ENCODE measurements at places on chromosomes 2 and 18. TPM values are rescaled to one million over a fixed set of nuclear protein-coding genes. Genes with fewer than 3 reads are reported as not detected.

Gene MC5R
- total RNA-seq = not detected

Gene GKN1
- not detected for total RNA-seq

Gene CD8A
- 0.72 TPM for total RNA-seq

Gene HOXD4
- total RNA-seq = 1.5 TPM

Gene ZNF519
- 11.6 TPM for total RNA-seq

Gene SPATA3
- not detected for total RNA-seq

Gene CXCR1
- 0.31 TPM for total RNA-seq

Gene TBR1
- not detected for total RNA-seq

Gene EDAR
- total RNA-seq = 0.31 TPM

Gene CACNB4
- total RNA-seq = 13.7 TPM

Gene SERPINB10
- total RNA-seq = 7.0 TPM

Gene SERPINB5
- 25.3 TPM for total RNA-seq

Gene NDUFS1
- 265 TPM for total RNA-seq

Gene CCBE1
- total RNA-seq = 5.3 TPM

Gene PID1
- 15.4 TPM for total RNA-seq

Gene SP9
- total RNA-seq = 1.4 TPM
